ENCODE measurements at places on chromosomes 1 and 21.
A peak's percentile ranks its signal among the peaks of the same experiment; 100 is the strongest.

- no peak for DNase-seq
These were observed 6.3 kb upstream of the TRIM33 start for GRCh38 chr1:114517348-114517747.

GRCh38 chr1:245444147-245444828, 289.5 kb downstream of the KIF26B start:
- no peak for DNase-seq

DNA sequence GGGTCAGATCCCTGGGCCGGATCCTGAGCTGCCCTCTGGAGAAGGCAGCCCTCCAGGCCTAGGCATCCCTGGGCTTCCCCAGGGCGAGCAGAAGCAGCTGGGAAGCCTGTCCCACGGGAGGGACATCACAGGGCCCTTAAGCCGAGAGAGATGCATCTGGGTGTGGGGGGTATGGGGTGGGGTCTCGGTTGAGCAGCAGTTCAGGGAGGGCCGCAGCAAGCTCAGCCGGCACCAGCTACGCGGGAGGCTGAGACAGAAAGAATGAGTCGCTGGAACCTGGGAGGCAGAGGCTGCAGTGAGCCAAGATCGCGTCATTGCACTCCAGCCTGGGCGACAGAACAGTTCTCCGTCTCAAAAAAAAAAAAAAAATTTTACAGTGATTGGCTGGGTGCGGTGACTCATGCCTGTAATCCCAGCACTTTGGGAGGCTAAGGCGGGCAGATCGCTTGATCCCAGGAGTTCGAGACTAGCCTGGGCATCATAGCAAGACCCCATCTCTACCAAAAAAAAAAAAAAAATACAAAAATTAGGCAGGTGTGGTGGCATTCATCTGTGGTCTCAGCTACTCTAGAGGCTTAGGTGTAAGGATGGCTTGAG, 37.7 kb downstream of the RRP1 start:
- DNase-seq: no peak

DNA sequence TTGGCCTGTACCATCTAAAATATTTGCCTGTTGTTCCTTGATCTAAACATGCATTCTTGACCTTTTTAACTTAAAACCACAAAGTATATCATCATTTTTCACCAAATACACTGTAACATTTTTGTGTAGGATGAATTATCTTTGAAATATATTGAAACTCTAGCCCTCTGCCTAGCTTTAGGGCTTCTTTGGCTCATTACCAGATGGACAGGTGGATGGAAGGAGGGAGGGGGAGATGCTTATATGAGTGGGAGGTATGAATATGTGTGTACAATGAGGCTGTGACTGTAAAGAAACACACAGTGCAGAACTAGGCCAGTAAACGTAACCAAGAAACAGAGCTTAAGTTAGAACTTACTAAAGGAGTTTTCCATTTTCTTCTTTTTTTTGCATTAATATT, 118.5 kb downstream of the ESRRG start:
- DNase-seq: no peak

DNA sequence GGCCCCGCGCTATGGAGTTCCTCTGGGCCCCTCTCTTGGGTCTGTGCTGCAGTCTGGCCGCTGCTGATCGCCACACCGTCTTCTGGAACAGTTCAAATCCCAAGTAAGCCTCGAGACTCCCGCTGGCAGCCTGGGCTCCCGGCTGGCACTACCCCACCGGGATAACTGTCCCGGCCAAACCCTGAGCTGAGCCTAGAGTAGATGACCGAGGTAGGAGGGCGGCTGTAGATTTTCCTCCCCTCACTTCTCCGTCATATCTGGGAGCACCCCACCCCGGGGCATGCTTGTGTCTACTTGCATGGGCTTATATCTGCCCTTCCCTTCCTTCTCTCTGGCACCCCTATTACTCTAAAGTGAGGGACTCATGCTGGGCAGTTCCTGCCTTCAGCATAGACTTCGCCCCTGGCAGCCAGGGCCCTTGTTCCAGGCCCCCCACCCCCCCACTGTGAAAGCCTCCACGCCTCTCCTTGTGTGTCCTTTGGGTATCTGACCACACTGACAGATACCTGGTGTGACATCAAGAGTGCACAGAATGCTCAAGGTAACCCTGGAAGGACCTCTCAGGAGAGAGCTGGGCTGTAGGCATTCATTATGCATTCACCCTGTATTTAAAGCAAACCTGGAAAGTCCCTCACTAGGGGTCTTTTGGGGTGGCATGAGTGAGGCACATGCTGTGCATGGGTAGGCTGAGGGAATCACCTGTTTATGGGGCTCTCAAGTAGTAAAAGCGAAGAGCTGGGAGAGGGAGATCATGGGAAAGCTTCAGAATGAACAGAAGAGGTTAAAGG, 485 bp downstream of the EFNA1 start:
- DNase-seq: no peak

GRCh38 chr1:204920967-204921366, 50.3 kb downstream of the NFASC start:
- no peak for DNase-seq

GRCh38 chr1:44377925-44378784, 23.1 kb upstream of the ERI3 start:
- DNase-seq: peak; percentile 31

- no peak for DNase-seq
These were observed 19.9 kb downstream of the RPL5 start for GRCh38 chr1:92851729-92852128.

GRCh38 chr1:26923711-26924110, 2.2 kb downstream of the NUDC start:
- no peak for DNase-seq

DNA sequence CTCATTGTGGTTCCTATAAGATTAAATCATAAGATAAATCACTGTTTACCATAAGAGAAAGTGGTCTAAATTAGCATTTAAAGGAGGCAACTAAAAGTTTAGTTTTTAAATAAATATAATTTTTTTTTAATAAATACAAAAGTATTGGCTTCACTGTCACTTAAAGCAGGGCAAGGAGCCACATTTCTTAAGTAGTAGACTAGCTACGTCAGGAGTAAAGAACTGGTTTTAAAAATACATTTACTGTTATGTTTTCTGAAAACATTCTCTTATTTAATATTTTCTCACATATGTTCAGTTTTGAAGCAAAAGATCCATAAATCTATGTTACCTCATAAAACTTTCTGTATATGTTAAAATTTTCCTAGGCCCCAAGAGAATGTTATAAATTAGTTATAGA, 2.2 kb downstream of the ANGPTL1 start:
- DNase-seq: no peak

DNA sequence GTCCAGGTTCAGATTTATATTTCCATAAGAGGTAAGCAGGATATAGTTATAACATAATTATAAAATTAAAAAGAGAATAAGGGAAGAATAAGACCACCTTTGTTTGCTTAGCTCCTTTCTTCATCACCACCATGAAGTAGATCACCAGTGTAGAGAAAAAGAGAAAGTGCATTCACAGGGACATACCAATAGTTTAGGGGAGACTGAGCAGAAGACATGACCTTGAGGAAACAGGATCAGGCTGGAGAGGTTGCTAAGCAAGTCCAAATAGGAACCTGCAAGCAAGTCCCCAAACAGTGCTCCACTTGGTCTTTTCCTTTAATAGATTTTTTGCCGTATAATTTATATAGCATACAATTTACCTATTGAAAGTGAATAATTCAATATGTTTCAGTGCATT, 63.0 kb downstream of the KCNT2 start:
- no peak for DNase-seq

GRCh38 chr1:180921891-180922630, 9.4 kb downstream of the KIAA1614 start:
- DNase-seq: no peak

- DNase-seq: no peak
These were observed 55.8 kb downstream of the SH3GLB1 start for GRCh38 chr1:86760199-86760598.

DNA sequence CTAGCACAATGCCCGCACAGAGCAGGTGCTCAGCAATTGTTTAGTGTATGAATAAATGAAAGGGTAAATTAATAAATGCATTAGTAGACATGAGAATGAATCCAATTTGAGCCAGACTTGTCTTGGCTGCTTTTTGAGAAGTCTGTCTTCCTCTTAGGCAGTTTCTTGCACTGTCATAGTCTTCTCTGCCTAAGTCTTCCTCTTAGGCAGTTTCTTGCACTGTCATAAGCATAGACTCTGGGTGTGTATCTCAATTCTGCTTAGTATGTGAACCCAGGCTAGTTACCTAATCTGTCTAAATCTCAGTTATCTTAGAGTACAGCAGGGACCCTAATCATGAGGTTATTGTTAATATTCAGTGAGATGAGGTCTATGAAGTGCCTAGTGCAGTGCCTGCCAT, 27.2 kb downstream of the NHLH2 start:
- DNase-seq: no peak

- no peak for DNase-seq
These were observed 62.4 kb downstream of the SPATA46 start for GRCh38 chr1:162314206-162314605.

DNA sequence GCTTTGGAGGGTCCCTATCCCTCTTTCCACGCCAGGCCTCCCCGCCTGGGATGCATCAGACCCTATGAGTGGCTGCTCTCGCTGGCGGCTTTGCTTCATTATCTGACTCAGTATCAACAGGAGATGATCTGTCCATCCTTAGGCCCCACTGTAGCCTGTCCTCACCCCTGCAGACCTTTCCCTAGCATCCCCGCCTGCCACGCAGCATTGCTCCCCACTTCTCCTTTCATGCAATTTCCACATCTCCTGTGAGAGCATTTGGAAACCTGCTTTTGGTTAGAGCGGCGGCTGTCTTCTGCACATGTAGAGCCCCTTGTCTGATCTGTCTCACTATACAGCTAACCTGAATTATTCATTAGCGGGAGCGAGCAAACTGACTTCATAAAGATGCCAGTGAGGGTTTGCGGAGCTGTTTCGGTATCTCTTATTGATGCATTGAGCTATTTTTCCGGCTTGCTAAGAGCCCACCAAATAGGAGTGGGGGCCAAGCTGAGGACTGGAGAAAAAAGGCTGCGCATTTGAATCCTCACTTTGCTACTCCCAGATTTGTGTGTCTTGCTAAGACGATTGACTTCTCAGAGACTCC, 40.0 kb upstream of the ATP2B4 start:
- DNase-seq: no peak

DNA sequence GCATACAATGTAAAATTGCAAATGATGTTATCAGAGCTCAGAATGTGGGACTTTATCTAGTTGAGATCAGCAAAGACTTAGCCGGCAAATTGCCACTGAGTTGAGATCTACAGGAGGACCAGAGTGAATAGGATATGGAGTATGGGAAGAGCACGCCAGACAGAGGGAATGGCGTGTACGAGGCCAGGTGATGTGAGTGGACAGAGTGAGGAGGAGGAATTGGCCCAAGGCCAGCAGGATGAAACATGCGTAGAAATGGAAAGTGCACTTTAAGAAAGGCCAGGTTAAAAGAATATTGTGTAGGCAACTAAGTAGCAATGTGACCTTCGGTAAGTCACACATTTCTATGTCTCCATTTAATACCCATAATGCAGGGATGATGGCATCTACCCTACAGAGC, 211.0 kb downstream of the ZP4 start:
- DNase-seq: no peak

DNA sequence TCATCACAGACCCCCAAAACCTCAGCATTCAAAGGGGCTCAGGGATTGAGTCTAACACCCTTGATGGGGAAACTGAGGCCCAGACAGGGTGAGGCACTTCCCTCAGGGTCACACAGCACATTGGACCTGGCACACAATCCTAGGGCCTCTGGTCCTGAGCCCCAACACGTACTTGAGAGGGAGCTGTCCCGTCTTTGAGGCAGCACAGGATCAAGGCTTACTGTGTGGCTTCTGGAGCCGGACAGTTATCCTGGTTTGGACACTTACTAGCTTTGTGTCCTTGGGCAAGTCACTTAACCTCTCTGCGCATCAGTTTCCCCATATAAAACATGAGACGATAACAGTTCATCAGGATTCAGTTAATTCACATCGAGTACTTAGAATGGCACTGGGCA, 26.5 kb downstream of the RUNX3 start:
- no peak for DNase-seq

- DNase-seq: no peak
These were observed 316.2 kb downstream of the HMCN1 start for GRCh38 chr1:186050360-186050759.

GRCh38 chr1:38852780-38853179, 6.8 kb downstream of the RRAGC start:
- no peak for DNase-seq

DNA sequence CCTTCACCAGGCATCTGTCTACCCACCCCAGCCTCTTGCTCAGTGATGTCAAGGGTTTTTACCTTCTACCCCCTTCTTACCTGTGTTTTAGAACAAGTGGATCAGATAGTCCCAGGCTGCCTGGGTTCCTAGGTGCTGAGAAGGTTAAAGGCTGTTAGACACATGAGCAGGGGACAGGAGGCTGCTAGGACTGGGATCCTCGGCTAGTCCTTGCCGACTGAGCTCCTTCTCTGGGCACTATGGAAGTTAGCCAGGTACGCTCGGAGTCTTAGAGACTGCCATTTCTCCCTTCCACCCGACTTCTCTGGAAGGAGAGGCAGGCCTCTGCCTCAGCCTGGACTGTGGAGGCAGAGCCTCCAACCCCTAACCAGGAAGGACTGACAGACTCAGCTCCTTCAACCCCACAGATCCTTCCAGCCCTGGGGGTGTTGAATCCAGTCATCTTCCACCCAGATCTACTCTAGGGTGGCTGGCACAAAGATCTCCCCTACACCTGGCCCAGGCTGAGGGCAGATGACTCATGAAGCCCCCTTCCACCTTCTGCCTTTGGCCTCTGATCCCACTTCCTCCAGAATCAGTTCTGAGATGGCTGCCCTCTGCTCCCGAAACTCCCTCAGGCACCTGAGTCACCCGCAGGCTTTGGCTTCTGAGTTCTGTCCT, at the start of gene DYNLT4:
Gene DYNLT4, minus strand, starts transcription at position 648 of the 660 bp plus-strand sequence. CDS start 683 bp downstream, outside the sequence.
- no peak for DNase-seq

DNA sequence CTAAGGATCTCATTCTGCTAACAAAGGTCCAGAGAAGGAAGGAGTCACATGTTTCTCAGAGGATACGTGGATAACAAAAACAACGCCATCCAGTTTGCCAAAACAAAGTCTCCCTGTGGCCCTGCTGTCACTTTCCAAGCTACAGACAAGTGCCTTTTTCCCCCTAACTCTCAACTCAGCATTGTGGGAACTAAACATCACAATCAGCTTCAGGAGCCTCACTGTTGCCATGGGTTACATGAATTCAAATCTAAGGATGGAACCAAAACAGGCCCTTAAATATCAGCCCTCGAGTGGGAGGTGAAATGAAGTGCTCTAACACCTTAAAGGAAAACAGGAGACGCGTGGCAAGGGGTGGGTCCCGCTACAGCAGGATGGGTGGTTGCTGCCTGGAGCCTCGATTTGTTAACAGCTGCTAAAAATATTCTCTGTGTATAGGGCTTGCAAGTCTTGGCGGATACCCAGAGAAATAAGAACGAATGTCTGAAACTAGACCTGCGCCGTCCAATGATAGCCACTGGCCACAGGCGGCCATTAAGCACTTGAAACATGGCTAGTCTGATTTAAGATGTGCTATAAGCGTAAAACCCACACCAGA, 66.4 kb upstream of the SOD1 start:
- no peak for DNase-seq

Measured in effector CD4-positive, alpha-beta T cell (primary cell).